Eye (tissue), 1 donor: ENCODE measurements at places on chromosomes 12 and 14.

GRCh38 chr12:120376934-120377572 lies 8.1 kb upstream of the MSI1 start:
- no peak for DNase-seq

DNA sequence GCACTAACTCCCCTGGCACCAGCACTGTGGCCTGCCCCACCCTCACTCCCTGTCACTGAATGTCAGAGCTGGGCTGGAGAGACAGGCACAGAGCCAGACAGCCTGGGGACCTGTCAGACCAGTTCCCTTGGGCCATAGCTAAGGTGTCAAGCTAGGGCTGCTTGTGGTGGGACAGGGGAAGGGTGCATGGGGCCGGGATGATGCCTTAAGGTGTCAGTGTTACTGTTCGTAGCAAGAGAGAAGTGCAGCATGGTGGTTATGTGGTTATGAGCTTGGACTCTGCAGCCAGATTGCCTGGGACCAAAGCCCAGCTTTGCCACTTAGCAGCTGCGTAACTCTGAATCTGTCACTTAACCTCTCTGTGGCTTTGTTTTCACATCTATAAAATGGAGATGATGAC lies 3.8 kb downstream of the RAPGEF3 start:
- no peak for DNase-seq

DNA sequence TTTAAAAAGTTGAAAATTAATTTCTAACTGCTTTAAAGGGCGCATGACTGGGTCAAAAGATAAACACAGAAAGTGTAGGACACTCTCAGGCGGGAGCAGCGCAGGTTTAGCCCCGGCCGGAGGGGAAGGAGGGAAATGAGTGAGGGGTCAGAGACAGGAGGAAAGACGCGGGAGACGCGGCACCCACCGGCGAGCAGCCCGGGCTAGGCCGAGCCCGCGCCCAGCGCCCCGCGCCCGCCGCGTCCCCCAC lies 591 bp downstream of the GXYLT1 start:
- no peak for DNase-seq

DNA sequence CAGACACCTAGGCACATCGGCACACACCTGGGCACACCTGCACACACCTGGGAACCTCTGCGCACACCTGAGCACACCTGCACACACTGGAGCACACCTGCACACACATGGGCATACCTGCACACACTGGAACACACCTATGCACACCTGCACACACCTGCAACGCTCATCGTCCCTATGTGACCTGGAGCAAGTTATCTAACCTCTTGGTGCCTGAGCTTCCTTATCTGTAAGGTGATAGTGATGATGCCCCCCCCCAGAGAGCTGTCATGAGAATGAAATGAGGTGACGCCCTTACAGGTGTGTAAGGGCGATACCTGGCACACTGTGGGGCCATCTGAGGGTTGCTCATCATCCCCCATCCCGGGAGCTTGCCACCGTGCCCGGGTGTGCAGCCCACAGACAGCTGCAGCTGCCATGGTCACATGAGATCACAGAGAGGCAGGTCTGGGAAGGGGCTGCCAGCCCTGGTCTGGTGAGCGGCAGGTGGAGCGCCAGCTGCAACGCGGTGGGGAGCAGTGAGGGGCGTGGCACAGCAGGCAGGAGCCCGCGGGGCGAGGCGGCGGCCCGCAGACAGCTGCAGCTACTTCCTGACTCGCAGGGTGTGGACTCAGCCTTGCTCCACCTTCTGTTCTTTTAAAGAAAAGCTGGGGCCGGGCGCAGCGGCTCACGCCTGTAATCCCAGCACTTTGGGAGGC lies 59.9 kb upstream of the FBRSL1 start:
- DNase-seq: peak; percentile 86

DNA sequence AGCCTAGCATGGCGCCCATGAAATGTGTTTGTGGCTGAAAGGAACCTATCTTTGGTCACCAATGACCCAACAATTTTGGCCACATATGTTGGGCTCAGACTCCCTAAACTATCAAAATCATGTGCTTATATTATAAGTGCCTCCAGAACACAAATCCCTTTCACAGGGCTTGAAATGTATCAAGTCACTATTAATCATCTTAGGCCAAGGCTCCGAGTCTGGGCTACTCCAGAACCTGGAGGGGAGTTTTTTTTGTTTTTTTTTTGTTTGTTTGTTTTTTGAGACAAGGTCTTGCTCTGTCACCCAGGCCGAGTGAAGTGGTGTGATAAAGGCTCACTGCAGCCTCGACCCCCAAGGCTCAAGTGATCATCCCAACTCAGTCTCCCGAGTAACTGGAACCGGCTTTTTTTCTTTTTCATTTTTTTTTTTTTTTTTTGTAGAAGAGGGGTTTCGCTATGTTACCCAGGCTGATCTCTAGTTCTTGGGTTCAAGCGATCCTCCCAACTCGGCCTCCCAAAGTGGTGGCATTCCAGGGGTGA lies 989 bp upstream of the DRAM1 start:
- DNase-seq: peak; percentile 30

DNA sequence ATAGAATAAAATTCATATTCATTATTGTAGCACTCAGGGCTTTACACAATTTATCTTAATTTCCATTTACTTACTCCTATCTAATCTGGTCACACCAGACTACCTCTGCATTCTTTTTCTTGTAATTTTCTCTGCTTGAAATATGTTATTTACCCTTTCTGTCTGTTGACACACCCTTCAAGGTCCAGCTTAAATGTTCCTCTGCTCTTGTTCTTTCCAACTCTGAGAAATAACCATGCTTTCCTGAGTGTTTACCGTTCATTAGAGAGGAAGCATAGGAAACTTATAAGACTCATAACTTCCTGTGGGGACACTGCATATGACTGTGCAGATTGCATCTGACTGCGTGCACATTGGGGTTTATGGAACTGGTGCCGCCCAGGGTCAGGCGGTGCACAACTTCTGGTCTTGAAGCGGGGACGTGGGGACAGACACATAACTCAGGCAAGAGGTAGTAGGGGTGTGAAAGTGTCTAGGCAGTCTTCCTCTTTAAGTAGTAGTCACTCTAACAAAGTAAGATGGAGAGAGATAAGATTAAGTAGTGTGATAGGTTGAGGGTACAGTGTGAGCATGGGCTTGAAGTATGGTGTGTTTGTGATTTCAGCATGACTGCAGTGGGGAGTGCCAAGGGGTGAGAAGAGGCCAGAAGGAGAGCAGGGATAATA lies 42.6 kb upstream of the FOXJ2 start:
- no peak for DNase-seq

DNA sequence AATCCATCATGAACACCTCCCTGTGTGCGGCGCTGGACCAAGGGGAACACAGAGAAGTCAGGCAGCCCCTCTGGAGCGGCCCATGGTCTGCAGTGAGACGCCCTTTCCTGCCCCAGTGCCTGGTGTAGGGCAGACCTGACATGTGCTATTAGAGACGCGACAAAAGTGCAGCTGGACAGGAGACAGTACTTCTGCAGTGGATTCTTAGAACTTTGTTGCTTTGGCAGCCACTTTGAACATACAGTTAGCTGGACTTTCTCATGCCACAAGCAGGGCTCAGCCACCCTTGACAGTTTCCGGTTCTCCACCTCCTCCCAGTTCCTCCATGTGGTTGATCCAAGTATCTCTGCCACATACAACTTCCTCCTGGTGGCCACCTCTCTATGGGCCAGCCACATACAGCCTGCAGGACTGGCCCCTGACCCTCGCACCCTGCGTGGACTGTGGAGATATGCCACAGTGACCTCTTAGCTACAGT lies 45.9 kb downstream of the LGMN start:
- DNase-seq: no peak

DNA sequence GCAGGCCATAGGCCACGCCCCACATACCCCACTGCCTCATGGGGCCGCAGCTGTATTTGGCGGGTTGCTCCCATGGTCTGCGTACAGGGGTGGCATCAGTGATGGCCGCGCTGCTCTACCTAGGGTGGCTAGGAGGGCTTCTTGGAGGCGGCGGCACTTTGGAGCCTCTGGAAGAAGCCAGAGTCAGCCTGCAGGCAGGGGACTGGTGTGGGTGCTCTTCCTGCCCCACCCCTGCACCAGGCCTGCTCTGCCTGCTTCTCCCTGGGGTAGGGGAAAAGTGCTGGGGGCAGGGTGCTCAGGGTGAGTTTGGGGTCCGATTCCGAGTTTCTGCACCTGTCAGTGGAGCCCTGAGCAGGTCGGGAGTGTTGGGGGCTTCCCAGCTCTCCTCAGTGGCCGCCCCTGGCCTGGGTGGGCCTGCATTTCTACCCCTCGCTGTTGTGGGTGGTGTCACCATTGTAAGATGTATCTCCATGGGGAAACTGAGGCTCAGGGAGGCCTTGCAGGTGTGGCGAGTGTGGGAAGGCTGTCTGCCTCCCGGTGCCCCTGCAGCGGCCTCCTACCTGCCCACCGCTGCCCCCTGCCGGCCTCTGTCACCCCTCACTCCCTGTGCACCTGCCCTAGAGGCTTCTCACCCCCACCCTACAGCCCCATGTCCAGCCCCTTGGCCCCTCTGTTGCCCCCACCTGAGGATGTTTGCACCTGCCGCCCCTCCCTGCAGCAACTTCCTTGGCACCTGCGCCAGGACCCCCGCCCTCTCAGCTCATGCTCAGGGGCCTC lies 5.5 kb downstream of the CEP170B start:
- peak; percentile 24 for DNase-seq

DNA sequence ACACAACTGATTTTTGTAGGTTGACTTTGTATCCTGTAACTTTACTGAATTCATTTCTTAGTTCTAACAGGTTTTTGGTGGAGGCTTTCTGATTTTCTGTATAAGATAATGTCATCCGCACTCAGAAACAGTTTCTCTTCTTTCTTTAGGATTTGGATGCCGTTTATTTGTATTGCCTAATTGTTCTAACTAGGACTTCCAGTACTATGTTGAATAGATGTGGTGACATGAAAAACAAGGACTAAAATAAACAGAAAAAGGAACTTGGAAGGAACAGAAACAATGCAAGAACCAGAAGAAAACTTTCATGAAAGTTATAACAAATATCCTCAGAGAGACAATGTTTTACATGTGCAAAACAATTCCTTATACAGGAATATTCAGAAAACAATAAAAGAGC lies 100.3 kb downstream of the GTF2A1 start:
- DNase-seq: no peak

DNA sequence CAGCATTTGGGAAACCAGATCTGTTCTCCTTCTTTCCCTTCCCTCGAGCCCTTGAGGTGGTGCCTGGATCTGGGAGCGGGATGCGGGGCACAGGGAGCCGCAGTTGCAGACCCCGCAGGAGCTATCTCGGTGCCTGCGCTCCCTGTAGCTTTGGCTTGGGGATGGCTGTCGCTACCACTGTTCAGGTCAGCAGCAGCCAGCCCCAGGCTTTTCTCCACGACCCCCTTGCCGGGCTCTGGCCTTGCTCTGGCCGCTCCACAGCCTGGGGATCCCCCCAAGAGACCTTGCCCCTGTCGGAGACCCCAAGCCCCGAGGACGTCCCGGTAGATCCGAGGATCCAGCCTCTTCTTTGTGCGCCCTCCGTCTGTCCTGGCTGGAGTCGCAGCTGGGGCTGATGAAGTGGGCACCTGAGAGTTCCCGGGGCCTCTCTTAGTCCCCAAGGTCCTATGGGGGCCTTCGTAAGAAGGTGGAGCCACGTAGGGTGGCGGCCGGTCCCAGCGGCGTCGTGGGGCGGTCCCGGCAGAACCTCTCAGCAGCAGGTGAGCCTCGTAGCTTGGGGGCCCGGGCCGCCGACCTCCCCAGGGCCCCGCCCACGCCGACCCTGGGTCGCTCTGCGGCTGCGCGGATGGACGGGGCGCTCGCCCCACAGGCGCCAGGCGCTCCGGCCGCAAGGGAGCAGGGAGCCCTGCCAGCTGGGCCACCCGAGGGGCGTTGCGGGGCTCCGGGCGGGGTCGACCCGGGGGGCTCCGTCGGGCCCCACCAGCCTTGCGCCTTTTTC lies 1.3 kb downstream of the DDN start:
- DNase-seq: peak; percentile 58
